Activated CD4-positive, alpha-beta memory T cell treated with anti-CD3 and anti-CD28 coated beads for 36 hours (primary cell): ENCODE measurements at places on chromosomes 5 and 9. TPM values are rescaled to one million over a fixed set of nuclear protein-coding genes. Genes with fewer than 3 reads are reported as not detected.
A peak's percentile ranks its signal among the peaks of the same experiment; 100 is the strongest.

DNA sequence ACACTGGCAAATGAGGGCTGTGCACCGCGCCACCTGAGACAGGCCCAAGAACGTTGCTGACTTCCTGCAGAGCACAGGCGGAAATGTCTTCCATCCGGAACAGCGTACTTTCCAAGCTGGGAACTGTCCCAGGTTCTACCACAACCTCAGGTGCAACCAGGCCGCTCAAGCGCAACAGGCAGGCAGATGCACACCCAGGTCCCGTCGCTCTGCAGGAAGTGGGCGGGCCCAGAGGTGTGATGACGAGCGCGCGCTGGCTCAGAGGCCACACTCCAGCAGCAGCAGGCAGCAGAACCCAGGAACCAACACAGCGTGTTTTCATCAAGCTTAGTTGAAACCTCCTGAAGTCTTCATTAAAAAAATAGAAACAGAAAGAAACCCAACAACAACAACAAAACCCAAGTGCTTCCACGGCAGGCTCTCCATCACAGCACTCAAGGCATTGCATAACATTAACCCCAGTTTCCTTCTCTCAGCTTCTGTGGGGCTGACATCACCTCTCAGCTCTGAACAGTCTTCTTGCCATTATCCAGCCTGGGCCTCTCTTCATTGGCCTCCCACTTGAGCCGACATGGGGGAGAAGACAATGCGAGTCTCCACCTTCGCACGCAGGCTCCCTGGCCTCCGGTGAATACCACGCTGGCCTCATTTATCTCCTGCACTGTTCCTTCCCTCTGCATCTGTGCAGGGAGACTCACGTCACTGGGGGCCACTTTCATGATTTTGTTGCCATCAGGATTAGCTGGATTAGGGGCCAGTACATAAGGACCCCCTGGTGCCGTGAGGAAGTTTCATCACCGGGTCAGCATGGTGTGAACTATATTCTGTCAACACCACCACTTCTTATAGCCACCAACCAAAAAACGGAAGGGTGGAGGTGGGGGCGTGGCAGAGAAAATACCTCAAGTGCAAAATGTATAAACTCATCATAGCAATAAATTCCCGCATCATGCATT lies 22.1 kb downstream of the PTCH1 start:
- DNase-seq, result peak; percentile 91

- no peak for DNase-seq
These were observed 48.8 kb upstream of the LARP1 start for GRCh38 chr5:154706416-154706815.

- DNase-seq, result no peak
These were observed 368.1 kb downstream of the KIF4B start for GRCh38 chr5:155381654-155382053.

GRCh38 chr5:34750206-34750605 lies 88.8 kb upstream of the TTC23L start:
- no peak for DNase-seq

GRCh38 chr5:174607916-174608315 lies 116.5 kb upstream of the MSX2 start:
- DNase-seq, result no peak

DNA sequence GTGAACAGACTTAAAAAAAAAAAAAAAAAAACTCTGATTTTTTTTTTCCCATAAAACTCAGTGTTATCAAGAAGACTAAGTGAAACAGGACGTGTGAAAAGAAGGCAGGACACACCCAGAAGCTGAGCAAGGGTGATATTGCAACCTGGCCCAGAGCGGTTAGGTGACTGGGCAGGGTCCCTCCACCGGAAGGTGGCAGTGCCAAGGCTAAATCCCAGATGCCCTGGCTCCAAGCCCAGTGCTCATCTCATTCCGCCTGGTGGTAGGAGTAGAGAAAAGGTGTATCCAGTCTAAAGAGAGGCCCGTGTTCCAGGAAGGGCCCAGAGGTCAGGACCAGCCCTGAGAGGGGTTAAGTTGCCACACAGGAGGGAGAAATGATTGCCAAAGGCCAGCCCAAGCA lies 51.5 kb upstream of the SAP30L start:
- no peak for DNase-seq

DNA sequence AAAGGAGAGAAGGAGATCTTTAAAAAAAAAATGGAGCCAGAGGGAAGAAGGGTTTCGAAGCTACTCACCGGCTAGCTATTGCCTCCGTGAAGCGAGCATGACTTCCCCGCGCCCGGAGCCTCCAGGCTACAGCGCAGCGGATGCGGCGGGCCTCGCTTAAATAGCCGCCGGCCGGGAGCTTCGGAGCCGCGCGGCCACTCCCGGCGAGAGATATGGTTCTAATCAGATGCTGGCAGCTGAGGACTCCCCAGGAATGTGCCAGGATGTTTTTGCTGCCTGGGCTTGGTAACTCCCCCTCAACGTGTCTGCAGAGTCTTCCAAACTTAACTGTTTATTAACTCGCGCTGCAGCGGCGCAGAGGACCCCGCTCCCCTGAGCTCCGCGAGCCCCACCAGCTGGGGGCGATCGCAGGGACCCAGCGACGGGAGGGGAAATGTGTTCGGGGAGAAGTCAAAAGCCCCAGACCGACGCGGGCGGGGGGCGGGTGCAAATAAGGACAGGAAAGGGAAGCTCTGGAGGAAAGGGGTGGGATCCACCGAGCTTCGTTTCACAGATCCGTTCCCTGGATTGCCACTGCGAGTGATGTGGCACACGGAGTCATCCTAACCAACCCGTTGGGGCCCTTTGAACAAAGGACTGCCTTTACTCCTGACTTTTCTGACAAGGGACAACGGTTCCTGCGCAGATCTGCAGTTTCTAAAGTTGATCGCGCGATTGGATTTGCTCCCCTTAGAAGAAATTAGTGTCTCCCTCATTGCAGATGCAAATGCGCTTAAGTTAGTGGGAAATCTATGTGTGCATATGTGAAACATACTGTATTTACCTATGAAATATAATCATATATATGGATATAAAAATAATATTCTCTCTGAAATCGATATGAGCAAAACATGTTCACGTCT lies at the start of gene DAB2:
Gene DAB2, minus strand, starts transcription at position 245 of the 902 bp plus-strand sequence. CDS start 30,660 bp downstream, outside the sequence.
- peak; percentile 50 for DNase-seq

DNA sequence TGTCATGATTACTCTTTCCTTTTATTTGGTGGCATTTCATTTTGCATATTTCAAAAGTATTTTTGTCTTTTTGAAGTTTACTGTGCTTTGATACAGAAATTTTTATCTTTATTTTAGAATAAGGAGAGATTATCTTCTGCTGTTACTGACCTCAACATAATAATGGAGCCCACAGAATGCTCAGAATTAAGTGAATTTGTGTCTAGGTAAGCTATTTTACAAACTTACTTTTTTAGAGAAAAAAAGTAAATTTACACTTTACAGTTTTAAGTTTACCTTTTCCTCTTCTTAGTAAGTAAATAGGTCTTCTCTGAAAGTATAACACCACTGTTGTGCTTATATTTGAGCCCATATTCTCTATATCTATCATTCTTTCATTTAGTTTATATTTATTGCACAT lies 19.8 kb downstream of the CENPP start:
- no peak for DNase-seq

GRCh38 chr5:10778179-10778910 lies 17.3 kb upstream of the DAP start:
- no peak for DNase-seq

Gene GALNT12
- total RNA-seq, result 6.3 TPM

DNA sequence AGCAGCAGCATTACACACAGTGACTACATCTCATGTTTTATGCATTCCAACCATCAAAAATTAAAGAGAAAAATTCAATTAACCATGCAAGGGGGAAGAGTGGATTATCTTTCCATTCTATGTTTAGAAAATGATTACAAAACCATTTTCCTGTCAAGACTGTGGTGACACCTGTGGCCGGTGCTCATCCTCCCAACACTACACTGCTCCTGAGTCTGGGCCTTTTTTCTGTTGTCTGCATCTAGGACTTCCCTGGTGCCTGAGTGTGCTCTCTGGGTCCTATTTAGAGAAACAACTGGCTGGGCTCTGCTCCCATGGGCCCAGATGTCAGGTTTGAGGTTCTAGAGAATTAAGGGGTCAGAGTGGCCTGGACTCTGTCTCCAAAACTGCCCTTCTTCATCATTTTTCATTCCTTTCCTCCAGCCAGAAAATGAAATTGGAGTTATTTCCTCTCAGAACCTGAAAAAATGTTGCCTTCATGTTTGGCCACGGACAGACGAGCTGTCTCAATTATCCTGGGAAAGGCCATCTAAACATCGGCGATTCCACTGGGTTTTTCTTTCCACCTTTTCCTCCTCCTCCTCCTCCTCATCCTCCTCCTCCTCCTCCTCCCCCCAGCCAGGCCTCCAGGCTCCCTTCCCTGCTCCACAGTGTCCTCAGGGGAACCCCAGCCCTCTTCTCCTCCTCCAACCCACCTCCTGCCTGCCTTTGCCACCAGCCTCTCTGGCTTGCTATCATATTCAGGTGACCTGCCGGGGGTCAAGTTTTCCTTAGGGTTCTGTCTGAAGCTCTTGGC lies 11.4 kb upstream of the ARSI start:
- DNase-seq, result no peak

Gene PRLR
- not detected for total RNA-seq

- no peak for DNase-seq
These were observed 25.9 kb downstream of the MTRR start for GRCh38 chr5:7894860-7895259.

Gene TAF11L5
- not detected for total RNA-seq

GRCh38 chr9:128340691-128341434 lies 536 bp downstream of the SLC27A4 start:
- no peak for DNase-seq

GRCh38 chr9:18129809-18130334 lies 344.1 kb upstream of the ADAMTSL1 start:
- DNase-seq, result no peak

DNA sequence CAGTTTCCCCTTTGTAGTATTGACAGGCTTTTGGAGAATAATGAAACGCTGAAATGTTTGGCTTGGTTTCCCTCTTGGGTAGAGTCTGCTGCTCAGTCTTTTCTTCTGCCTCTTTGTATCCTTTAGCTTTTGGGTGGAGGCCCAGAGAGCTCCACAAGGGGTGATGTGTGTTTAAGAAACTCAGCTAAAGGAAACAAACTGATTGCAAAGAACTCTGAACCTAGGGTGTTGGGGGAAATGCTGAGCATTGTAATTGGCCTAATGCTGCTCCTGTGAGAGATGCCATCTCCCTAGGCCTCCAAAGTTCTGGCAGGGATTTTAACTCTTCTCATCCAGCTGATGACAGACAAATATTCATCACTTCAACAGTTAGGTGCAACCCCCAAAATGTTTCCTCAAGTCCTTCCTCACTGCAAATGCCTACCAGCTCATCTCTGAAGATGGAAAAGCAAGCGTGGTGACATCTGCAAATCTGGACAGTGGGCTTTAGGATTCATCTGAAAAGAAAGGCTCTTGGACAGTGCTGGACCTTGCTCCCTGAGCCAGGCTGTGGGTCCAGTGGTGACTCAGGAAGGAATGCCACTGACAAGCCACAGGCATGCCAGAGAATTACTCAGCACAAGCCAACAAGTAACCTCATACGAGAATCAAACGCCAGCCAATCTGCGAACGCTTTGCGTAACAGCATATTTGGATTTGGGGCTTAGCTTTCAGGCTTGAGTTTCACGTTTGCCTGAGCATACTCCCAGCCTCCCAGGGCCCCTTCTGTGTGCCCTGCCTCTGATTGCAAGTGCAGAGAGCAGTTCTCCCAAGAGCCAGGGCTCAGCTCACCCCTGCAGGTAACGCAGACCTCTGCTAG lies 30.5 kb upstream of the ZSWIM6 start:
- DNase-seq, result no peak

DNA sequence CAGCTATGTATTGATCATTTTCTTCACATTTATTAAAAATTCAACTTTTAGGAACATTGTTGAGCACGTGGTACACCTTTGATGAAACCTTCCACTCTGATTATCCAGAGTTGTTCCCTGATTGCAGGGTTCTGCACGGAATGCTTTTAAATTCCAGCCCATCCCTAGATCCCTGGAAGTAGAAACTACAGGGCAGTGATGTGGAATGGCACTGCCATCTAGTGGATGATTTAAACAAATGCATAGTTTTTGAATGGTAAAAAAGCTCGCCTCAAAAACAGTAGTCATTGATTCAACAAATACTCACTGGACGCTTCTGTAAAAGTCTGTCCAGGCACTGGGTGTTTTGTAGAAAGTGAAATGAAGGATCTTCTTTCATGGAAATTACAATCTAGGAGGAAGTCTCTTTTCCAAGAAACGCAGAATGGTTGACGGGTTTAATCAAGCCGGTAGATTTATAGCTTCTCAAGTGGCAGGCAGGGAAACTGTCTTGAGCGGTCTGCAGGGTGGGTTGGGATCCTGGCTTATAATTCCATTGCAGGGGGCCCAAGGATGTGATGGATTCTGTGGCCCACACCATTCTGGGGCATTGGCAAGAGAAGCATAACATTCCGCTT lies 118.4 kb downstream of the ARHGAP26 start:
- no peak for DNase-seq

Gene TOR4A
- total RNA-seq, result 6.6 TPM

GRCh38 chr5:179405426-179406030 lies 60.3 kb upstream of the ADAMTS2 start:
- DNase-seq, result no peak

- DNase-seq, result no peak
These were observed 34.9 kb downstream of the TRIO start for GRCh38 chr5:14178091-14178490.

GRCh38 chr9:102950346-102950745 lies 44.8 kb upstream of the CYLC2 start:
- no peak for DNase-seq

- peak; percentile 84 for DNase-seq
These were observed 16.0 kb downstream of the ANXA6 start for GRCh38 chr5:151141535-151141934.

Gene NMUR2
- total RNA-seq, result not detected

- DNase-seq, result no peak
These were observed 14.9 kb downstream of the GAPT start for GRCh38 chr5:58505971-58506640.

- DNase-seq, result no peak
These were observed 44.0 kb upstream of the MAN2A1 start for GRCh38 chr5:109645707-109646192.

DNA sequence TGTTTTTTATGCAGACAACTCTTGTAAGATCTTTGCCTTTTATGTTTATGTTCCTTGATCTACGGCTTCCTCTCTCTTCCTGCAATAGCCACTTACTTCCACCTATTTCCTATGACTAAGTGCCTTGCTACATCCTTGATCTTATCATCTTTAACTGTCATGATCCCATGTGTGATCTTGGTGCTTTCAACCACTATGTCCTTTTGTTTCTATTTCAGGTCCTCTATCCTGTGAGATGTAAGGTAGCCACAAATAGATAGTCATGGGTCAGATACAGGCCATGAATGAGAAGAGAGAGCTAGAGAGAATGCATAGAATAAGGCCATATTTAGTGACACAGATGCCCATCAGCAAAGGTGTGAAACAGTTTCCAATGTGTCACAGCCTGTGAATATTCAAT lies 243.6 kb upstream of the HAPLN1 start:
- no peak for DNase-seq

- DNase-seq, result no peak
These were observed 109.1 kb upstream of the ANKH start for GRCh38 chr5:14980698-14981097.

- no peak for DNase-seq
These were observed 390.7 kb upstream of the PCSK5 start for GRCh38 chr9:75499812-75500211.
